ENCODE measurements at places on chromosomes 7 and 10. TPM values are rescaled to one million over a fixed set of nuclear protein-coding genes. Genes with fewer than 3 reads are reported as not detected.

Gene KCNH2
- 0.18 TPM for polyA plus RNA-seq

Gene FBXW4
- 5.4 TPM for polyA plus RNA-seq

Gene PNLIP
- not detected for polyA plus RNA-seq

Gene CTAGE4
- polyA plus RNA-seq, result 1.4 TPM

Gene MSMB
- polyA plus RNA-seq, result not detected

Gene PLPP4
- polyA plus RNA-seq, result 0.14 TPM

Gene STOX1
- polyA plus RNA-seq, result not detected

Gene MMRN2
- 6.2 TPM for polyA plus RNA-seq

Gene SPDYE2
- 2.6 TPM for polyA plus RNA-seq

Gene SPDYE11
- polyA plus RNA-seq, result 0.74 TPM

Gene RGR
- polyA plus RNA-seq, result not detected

Gene RELN
- polyA plus RNA-seq, result 17.4 TPM

Gene ADRB1
- polyA plus RNA-seq, result not detected
